ENCODE measurements at places on chromosomes 2 and 18.

- DNase-seq: no peak
Observed at GRCh38 chr2:195021711-195022507, 635.1 kb upstream of the SLC39A10 start.

DNA sequence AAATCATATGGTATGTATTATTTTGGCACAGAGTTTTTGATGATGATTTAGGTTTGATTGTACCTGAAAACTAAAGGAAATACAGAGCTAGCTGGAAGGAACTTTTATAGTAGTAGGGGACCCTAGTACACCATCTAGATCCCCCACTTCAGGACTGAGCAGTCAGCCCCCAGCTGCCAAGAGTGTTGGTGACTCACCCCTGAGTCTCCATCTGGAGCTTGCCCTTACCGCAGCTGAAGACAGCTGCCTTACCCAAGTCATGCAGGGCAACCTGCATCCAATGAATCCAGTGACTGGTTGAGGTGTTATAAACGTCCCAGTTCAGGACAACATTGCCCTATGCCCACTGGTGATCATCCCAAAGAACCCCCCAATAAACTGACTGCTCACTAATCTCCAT is 15.3 kb downstream of the PMS1 start:
- no peak for DNase-seq

DNA sequence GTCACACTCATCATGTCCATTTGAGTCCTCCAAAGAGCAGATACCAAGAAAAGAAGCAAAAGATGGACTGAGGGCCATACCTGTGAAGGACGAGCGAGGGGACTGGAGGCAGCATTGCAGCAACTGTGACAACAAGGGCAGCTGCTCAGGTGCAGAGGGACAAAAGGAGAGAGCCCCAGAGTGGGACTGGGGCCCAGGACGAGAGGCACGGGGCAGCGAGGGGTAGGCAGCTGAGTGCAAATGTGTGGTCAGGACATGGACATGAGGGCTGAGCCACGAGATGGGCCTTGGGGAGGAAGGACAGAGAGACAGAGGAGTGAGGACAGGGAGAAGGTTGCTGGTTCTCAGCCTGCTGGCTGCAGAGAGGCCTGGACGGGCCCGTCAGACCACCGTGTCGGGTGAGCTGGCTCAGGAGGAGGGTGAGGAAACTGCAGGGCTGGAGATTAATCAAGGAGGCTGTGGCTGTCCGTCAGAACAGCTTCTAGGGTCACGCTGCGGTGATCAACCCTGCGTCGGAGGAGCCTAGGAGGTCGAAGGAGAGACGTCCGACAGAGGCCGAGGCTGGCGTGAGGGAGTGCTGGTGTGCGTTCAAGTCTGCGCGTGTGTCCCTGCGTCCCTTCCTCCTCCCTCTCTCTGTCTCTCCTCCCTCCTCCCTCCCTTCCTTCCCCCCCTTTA is 206.8 kb upstream of the HDAC4 start:
- DNase-seq: no peak

DNA sequence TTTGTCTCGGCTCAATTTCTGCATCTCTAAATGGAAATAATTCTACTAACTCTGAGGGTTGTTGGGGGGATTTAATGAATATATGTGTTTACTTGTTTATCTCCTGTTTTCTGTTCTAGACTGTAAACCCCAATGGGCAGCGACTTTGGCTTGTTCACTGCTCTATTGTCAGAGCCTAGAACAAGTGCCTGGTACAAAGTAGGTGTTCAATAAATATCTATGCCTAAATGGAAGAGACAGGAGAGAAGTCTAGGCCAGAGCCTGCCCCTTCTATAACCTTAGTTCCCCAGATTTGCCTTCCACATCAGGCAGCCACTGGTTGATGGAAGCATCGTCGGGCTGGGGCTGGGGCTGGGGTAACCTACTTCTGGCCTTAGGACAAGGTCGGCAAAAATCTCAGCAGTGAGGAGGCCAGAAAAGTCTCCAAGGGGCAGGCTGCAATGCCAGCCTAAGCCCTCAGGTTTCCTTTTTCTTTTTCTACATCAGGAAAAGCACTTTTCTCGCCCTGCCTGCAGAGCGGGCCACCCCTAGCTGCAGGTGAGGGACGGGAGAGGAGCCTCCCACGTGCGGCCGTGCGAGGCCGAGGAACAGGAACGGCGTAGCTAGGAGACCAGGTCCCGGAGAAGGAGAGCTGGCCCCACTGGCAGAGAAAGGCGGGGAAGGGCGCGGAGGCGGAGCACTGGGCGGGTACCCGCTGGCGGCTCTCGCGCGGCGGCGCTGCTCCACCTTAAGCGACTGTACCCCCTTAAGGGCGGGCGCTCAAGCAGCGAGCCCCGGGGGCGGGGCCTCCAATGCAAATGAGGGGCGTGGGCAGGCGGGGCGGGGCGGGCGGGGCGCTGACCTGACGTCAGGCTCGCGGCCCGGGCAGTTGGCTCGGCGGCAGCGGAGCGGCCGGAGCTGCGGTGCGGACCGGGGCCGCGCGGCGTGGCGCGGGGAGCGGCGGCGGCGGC is at the start of gene CNNM4:
CNNM4 (plus strand) TSS at position 867 of the 950 bp plus-strand sequence. CDS start 98 bp downstream, outside the sequence.
- DNase-seq: peak; percentile 94

DNA sequence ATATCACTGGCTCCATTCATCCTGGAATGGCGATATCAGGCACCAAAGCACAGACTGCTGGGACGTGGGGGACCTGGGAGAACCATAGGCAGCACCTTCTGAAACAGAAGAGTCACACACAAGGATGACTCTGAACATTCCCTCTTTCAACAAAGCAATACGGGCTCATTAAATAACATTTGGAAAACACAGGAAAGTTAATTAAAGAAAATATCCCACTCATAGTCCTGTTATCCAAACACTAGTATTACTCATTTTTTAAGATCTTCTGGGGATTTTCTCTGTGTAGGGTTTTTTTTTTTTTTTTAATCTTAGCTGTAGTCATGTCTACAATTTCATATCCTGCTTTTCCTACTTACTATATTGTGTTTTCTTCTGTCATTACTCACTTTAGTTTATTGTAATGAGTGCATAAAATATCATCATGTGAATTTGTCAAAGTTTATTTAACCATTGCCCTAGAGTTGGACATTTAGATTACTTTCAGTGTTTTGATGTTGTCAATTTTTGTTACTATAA is 70.0 kb upstream of the SP3 start:
- DNase-seq: no peak

GRCh38 chr2:223416815-223417610 is 185.1 kb downstream of the SCG2 start:
- no peak for DNase-seq

- DNase-seq: no peak
Observed at GRCh38 chr18:39414009-39414700, 1848.6 kb upstream of the CELF4 start.

DNA sequence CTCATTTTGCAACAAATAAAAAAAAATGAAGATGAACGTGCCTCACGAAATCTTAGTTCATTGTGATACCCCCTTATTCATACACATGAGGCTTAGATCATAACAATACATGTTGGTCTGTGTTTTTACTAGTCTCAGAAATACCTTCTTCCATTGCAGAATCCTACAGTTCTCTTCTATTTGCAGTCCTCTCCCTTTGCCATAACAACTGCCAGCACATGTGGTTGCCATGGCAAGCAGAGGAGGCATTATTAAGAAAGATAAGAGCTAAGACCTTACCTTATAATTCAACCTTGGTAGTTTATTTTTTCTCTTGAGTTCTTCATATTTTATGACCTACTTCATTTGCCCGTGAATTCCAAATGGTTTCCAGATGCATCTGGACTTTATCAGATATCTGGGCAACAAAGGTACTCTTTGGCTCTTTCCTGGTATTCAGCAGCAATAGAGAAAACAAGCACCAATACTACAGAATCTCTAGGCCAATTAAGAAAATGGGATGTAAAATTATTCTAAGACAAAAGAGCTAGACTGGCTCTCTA is 524.0 kb downstream of the CMPK2 start:
- no peak for DNase-seq

- no peak for DNase-seq
Observed at GRCh38 chr2:191635333-191636234, 42.4 kb upstream of the NABP1 start.
